ENCODE measurements at places on chromosomes 3 and 15.

- no peak for DNase-seq
These were observed 46.4 kb downstream of the DNAJB8 start for GRCh38 chr3:128420289-128420688.

GRCh38 chr3:107853821-107854220, 237.0 kb downstream of the CD47 start:
- DNase-seq = no peak

- DNase-seq = no peak
These were observed 1.3 kb upstream of the PRKAR2A start for GRCh38 chr3:48848816-48849515.

- no peak for DNase-seq
These were observed 63.8 kb upstream of the GLCE start for GRCh38 chr15:69096626-69097025.

DNA sequence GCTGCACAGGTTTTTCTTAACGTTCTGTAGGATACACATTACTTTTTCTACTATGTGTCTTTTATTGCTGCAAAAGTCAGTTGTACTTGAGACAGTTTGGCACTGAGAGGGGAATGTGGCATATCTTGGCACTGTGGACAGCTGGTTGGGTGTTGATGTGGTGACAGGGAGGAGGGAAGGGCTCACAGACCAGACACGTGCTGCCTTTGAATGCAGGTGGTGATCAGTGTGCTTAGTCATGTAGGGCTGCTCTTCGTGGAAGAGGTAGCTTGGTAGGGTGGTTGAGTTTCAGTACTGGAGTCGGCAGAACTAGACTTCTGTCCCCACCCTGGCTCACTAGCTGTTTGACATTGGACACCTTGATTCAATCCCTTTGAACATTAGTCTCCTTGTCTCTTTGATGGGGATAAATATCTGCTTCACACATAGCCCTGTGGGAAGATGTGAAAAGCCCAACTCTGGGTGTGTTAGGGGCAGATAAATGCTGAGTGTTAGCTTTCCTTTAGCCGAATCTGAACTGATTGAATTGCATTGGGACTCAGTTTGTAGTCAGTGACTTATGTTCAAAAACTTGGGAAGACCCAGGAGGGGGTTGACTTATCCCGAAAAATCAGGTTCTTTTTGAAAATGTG, 108.4 kb downstream of the PTPRG start:
- DNase-seq = no peak

DNA sequence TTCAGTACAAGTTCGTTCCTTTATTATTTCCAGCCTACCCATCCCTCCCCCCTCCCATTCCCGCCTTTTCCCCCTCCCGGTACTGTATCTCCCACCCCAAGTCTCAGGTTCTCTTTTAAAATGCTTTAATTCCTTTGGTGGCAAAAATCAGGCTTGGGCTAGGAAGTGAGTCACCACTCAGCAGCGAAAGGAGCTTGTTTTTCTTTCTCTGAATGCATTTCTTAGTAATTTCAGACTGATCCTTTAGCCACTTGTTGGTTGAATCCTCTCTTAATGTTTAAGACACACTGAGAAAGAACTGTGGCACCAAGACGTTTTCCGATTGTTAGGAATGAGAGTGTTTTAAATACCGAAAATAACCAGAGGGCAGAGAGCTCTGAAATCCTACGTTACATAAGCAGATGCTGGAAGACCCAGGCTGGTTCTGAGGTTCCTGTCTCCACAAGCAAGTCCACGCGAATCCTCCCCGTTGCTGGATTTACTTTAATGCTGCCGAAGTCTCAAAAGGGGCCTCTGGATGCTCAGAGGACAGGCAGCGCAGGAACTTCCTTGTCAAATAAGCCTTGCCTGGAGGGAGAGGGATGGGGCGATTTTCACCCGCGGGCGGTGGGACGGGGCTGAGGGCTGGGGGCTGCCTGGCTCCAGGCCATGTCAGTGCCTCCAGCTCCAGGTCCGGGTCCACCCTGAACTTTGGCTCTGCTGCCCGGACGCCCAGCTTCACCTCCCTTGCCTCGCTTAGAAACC, 854 bp upstream of the COL8A1 start:
- peak; percentile 78 for DNase-seq

DNA sequence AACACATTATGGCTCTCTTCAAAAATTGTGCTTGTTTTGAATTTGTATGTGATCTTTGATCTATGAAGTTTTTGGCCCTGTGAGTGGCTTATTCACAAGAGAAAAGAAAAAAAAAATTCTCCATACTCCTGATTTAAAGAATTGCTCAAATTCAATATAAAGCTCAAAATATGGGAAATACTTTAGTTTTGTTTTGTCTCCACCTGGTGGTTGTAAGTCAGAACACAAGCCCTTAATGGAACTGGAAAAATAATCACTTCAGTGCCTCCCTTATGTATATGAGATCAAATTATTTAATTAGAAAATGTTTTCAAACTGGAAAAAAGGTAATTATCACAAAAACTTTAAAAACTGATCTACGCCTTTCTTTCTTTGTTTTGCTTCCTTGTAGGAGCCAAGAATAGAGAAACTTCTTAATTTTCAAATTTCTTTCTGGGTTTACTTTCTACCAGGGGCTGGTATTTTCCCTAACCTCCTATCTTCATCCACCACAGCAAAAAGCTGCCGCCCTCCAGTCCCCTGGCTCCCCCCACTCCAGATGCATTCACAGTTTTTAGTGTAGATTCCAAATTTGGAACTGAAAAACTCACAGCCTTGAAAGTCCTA, 50.6 kb downstream of the SERP1 start:
- DNase-seq = peak; percentile 61

DNA sequence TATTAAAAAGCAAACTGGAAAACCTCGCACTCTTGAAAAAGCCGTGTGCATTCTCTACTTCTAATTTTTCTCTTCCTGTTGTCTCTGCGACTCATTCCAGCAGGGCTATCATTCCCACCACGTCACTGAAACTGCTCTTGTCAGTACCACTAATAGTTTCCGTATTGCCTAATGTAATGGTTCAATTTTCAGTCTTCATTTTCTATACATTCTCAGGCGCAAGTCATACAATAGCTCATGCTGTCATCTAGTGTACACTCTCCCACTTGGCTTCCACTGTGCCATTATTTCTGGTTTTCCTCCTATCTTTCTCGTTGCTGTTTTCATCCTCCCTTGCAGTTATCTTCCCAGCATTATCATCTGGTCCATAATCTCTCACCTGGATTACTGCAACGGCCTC, 160.2 kb downstream of the SPATA16 start:
- peak; percentile 21 for DNase-seq

GRCh38 chr3:188211476-188211875, 57.5 kb downstream of the LPP start:
- no peak for DNase-seq

- no peak for DNase-seq
These were observed 257.9 kb downstream of the OTOL1 start for GRCh38 chr3:161754420-161755053.

DNA sequence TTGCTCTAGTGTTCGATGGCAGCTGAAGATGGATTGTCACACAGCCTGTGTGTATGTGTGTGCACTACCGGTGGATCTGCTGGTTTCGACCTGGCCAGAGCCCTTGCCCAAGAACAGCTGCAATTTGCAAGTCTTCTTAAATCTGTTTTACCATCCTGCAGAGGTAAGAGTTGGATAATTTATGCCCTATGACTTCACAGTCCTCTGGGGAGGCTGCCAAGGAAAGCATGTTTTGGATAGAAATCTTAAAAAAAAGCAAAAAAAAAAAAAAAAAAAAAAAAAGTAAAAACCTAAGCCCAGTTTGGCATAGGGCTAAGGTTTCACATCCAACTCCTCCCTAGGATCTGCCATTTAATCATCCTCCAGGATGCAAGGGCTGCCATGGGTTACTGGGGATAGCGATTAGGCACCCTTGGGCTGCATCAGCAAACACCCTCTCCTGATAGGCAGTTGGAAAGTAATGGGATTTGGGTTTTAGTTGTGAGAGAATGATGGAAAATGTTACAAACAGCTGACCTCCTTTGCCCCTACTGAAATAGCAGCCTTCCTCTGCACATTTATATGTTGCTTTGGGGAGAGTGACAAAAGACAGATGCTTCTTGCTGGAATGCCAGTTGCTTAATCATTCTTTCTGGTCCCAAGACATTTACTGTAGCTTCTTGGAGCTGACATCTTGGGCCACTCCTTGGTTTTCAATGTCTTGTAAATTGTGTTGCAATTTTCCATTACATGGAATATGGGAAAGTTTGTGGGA, 35.4 kb downstream of the CD200R1L start:
- DNase-seq = peak; percentile 98

- no peak for DNase-seq
These were observed 42.7 kb downstream of the PPP2R3A start for GRCh38 chr3:136008221-136008620.

GRCh38 chr3:52841211-52841980, 6.6 kb upstream of the MUSTN1 start:
- no peak for DNase-seq

DNA sequence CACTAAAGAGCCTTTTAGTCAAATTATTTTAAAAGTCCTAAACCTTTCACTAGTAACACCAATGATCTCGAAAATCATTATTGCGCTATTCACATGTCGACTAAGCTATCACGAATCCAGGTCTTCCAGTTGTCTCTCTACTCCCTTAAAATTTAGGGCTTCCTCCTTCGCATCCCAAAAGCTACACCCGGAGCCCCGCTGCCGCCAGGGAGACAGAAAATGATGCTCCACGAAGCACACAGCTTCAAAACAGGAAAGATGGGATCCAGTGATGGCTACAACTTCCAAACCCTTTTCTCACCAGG, 253 bp downstream of the IFT80 start:
- DNase-seq = no peak

DNA sequence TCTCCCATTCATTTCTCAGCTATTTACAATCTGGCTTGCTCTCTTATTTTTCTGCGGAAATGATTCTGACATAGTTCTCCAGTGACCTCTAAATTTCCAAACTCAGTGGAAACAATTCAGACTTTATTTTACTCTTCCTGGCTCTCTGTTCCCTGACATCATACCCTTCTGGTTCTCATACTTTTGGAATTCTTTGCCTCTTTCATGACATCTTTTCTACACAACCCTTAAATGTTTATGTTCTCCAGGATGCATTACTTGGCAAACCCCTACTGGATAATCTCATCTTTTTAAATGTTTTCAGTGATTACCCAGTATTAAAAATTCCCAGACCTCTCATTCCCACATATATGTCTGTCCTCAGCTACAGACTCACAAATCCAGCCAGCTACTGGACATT, 23.9 kb upstream of the PLSCR4 start:
- DNase-seq = peak; percentile 56

DNA sequence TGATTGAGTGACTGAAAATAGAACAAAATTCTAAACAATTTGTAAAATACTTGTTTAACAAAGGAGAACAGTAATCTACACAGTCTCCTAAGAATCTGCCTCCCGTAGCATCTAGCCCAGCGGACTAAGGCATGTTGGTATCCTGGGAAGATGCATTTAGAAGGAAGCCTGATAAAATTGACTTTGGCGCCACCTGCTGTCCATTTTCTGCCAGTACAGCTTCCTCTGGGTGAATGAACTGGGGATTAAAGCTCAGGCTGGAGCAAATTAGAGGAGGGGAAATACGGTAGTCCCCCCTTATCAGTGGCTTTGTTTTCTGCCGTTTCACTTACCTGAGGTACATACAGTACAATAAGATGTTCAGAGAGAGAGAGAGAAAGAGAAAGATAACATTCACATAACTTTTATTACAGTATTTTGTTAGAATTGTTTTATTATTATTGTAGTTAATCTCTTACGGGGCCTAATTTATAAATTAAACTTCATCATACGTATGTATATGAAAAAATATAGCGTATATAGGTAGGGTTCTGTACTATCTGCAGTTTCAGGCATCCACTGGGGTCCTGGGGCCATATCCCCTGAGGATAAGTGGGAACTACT, 191.6 kb downstream of the GAP43 start:
- peak; percentile 77 for DNase-seq

DNA sequence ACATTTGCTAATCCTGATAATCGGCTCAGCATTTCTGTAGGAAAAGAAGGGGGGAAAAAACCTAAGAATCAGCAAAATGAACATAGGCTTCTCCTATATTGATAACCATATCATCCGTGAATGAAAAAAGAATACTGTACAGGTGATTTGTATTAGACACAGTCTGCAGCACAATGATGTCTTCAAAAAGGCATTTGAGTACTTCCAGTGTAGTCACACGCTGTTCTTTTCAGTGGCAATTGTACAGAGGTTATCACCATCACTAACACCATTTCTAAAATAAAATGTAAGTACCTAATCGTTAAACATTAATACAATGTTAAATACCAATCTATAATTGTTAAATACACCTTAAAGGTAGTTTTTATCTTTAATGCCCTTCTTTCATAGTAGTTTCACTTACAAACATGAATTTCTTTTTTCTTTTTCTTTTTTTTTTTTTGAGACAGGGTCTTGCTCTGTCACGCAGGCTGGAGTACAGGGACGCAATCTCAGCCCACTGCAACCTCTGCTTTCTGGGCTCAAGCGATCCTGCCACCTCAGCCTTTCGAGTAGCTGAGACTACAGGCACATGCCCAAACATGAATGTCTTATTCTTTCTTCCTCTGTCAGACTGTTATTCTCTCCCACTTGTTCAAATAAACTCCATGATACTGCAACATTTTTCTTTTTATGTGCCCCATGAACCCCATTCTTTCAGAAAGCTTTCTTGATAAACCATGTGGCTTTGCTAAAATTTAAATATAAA, 18.4 kb downstream of the GOLGB1 start:
- no peak for DNase-seq

GRCh38 chr3:10149226-10149625, 7.6 kb downstream of the VHL start:
- DNase-seq = no peak

DNA sequence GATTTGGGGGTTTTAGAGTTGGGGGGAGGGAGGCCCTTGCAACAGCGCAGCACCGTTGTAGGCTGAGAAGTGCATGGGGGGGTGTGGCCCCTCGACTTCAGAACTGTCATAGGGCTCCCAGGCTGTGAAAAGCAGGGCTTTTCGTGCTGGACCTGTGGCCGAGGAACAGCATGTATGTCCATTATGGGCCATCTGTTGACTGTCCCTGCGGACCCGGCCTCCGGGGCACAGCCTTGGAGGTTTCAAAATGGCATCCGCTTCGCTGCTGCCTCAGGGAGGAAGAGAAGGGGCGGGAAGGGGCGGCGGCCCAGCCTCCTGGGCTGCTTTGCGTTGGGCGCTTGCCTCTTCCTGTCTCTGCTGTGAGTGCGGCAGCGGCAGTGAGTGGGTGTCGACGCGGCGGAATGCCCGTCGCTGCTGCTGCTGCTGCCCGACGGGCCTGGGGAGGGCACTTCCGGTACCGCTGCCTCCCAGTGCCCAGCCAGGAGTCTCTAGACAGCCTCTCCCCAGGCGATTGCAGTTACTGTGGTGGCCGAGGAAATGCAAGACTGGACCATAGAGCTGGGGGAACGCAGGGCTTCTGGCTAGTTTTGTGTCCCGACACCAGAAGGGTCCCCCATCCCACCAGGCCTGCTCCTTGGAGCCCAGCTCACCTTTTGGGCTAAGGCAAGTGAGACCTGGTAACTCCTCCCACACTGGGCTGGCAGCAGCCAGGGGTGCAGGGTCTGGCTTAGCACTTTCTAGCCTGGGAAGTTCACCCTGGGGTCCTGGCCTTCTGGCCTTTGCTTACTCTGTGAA, 1.9 kb downstream of the GNAI2 start:
- DNase-seq = peak; percentile 88

GRCh38 chr3:24027946-24028345, 82.9 kb downstream of the NR1D2 start:
- DNase-seq = no peak

GRCh38 chr3:129822679-129823078, 70.8 kb downstream of the TMCC1 start:
- no peak for DNase-seq

GRCh38 chr3:20669184-20669583, 483.2 kb upstream of the SGO1 start:
- no peak for DNase-seq

GRCh38 chr3:182568876-182569275, 224.4 kb upstream of the ATP11B start:
- no peak for DNase-seq

- DNase-seq = no peak
These were observed 81.6 kb upstream of the HERC1 start for GRCh38 chr15:63915209-63915872.
